ENCODE measurements at places on chromosomes 16 and 17. TPM values are rescaled to one million over a fixed set of nuclear protein-coding genes. Genes with fewer than 3 reads are reported as not detected.

GRCh38 chr17:82878527-82878926 lies 38.7 kb upstream of the ZNF750 start:
- DNase-seq: no peak

DNA sequence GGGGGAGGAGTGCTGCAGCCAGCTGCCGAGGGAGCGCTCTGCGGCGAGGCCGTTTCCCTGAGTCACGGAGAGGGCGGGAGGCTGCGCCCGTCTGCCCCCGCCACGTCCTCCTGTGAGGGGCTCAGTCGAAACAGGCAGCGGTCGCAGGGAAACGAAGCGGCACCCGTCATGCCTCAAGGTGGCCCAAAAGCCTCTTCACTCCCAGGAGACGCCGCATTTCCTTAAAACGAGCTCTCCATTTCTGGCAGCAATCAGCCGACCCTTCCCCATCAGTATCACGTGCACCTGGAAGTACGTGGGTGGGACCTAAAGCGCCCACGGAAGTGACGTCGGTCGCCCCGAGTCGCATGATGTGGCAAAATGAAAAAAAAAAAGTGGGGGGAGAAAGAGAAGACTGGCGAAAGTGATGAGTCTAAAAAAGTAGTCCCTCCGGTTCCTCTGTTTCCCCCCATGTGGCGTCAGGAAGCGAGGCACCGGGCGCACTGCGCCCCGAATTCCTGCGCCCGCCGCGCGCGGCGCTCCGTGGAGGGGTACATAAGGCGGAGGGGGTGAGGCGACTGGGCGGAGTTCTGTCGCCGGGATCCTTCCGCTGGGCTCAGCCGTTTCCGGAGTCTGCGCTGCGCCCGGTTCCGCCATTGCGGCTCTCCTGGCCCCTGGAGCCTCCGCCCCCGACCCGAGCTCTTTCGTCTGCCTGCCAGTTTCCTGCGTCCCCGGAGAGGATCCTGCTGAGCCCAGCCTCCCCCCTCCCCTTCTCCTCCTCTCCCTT lies at the start of gene CLTC:
Gene CLTC (plus strand): TSS at position 598 of the 766 bp plus-strand sequence. CDS start 237 bp downstream, outside the sequence.
- peak; percentile 90 for DNase-seq

DNA sequence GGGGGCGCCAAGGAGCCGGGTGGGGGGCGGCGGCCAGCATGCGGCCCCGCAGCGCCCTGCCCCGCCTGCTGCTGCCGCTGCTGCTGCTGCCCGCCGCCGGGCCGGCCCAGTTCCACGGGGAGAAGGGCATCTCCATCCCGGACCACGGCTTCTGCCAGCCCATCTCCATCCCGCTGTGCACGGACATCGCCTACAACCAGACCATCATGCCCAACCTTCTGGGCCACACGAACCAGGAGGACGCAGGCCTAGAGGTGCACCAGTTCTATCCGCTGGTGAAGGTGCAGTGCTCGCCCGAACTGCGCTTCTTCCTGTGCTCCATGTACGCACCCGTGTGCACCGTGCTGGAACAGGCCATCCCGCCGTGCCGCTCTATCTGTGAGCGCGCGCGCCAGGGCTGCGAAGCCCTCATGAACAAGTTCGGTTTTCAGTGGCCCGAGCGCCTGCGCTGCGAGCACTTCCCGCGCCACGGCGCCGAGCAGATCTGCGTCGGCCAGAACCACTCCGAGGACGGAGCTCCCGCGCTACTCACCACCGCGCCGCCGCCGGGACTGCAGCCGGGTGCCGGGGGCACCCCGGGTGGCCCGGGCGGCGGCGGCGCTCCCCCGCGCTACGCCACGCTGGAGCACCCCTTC lies 484 bp downstream of the FZD2 start:
- peak; percentile 7 for DNase-seq

DNA sequence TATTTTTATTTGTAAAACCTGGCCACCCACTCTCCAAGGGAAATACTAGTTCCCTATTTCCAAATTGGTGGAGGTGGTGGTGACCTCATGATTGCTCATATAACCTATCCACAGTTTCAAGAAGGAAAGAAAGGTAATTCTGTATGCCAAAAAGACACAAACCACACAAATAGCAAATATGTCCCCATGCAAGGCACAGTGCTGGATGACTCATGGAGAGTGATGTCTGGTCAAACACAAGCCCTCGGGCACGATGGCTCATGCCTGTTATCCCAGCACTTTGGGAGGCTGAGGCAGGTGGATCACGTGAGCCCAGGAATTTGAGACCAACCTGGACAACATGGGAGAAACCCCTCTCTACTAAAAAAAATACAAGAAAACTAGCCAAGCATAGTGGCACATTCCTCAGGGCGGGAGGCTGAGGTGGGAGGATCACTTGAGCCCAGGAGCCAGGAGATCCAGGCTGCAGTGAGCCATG lies 64.2 kb downstream of the GNA13 start:
- DNase-seq: no peak

The IRX5 gene
- not detected for total RNA-seq

The PNPO gene
- 82.8 TPM for total RNA-seq

DNA sequence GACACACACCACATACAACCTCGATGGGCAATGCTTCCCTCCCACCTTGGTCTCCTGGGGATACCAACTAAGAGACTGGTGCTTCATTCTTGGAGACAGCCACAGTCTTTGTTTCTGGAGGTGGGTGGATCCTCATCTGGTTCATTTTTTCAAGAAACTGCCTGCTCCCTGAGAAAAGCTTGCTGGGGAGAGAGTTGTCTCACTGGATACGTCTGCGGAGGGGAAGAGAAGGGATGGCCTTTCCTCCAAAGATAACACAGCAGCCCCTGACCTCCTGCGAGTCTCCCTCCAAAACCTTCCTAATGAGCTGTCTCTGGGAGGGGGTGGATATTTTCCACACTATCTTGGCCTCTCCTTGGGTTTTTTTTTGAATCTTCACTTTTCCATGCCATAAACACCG lies 221.2 kb downstream of the SOX9 start:
- no peak for DNase-seq

GRCh38 chr17:62870030-62870541 lies 62.0 kb upstream of the MARCHF10 start:
- no peak for DNase-seq

The USP36 gene
- 170 TPM for total RNA-seq

- DNase-seq: no peak
These were observed 2.6 kb downstream of the GTF3C1 start for GRCh38 chr16:27547134-27547533.

The SPNS2 gene
- total RNA-seq: 0.47 TPM

DNA sequence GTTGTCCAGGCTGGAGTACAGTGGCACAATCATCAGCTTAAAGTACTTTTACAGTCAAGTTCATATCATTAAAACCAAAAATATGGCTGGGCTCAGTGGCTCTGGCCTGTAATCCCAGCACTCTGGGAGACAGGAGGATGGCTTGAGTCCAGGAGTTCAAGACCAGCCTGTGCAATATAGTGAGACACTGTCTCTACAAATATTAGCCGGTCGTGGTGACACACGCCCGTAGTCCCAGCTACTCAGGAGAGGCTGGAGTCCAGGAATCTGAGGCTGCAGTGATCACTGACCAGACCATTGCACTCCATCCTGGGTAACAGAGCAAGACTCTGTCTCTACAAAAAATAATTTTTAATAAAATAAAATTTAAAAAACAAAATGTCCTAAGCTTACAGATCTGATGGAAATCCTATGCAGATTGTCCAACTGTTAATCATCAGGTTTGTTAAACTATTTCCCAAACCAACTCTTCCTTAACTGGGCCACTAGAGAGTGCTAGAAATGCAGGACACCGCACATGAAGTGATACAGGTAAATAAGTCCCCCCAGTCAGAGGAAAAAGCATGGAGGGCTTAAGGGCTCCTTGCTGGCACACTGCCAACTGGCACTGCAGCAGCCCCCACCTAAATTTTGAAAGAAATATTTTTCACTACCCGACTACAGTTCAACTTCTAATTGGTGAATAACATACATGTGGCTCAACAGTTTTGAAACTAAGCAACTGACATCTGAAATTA lies 2.8 kb downstream of the USP22 start:
- DNase-seq: peak; percentile 25

The RAC3 gene
- total RNA-seq: 4.1 TPM

- DNase-seq: peak; percentile 30
These were observed 961 bp downstream of the FGF11 start for GRCh38 chr17:7440113-7440833.

DNA sequence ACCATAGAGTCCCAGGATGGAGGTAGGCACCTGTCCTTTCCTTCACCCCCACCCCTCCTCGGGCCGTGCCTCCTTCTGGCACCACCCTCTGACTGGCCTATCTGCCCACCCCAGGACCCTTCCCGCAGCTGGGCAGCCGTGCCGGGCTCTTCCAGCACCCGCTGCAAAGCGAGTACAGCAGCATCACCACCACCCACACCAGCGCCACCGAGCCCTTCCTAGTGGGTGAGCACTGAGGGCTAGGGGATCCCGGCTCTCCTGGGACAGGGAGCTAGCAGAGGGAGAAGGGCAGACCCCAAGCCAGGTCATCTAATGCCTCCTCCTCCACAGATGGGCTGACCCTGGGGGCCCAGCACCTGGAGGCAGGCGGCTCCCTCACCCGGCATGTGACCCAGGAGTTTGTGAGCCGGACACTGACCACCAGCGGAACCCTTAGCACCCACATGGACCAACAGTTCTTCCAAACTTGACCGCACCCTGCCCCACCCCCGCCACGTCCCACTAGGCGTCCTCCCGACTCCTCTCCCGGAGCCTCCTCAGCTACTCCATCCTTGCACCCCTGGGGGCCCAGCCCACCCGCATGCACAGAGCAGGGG lies 7.8 kb downstream of the GALK1 start:
- no peak for DNase-seq

- peak; percentile 26 for DNase-seq
These were observed 24.8 kb upstream of the BPTF start for GRCh38 chr17:67800495-67800928.

The CHST5 gene
- total RNA-seq: 0.16 TPM

The ABCC6 gene
- not detected for total RNA-seq

Data from activated T-cell treated with anti-CD3 and anti-CD28 coated beads, Interleukin-2, amount 50 U/mL, for 4 hours (primary cell).